NCI-H774 (cell line): ENCODE measurements at places on chromosomes 6 and 20.

DNA sequence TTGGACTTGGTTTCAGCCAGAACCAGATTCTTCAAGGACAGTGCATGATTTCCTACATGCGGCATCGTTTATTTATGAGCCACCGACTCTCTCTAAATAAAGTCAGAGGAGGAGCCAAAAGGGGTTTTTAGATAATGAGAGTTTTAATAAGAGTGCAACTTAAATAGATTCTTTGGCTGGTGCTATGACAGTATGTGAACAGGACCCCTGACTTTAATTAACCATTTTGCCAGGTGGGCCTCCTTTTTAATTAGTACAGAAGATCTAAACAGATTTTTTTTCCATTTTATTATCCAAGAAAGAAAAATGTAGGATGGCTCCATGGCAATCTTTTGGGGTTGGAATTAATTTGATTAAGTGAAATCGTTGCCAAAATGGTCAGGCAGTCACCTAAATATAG is 74.8 kb upstream of the INSM1 start:
- no peak for DNase-seq

DNA sequence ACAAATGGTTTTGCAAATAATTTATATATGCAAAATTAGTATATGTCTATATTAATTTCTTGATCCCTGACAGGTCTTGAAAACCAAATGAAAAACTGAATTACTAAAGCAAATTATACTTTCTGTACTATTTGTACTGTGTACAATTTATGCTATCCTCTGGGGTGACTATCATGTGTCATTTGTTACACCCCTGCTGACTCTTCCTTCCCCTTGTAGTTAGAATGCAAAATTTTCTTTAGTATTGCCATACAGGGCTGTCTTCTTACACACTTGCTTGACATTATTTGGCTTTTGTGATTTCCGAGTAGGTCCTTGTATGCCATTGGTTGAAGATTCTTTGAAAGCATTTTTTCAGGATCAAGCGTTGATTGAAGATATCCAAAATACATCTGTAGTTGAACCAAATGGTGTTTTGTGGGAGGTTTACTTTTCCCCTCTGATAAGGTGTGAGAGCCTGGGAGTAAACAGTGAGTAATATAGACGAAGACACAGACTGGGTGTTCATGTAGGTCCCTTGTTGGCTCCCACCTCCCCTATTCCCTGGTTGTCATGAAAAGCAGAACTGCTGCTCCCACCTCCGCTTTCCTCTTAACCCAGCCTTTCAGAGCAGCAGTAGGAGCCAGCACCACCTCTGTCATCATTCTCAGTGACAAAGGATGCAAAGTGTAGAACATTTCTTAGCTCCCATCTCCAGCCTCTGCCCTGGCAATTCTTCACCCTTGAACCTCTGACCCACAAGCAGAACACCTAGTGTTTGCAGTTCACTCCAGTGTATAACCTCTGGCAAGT is 29.0 kb downstream of the NCOA7 start:
- no peak for DNase-seq

DNA sequence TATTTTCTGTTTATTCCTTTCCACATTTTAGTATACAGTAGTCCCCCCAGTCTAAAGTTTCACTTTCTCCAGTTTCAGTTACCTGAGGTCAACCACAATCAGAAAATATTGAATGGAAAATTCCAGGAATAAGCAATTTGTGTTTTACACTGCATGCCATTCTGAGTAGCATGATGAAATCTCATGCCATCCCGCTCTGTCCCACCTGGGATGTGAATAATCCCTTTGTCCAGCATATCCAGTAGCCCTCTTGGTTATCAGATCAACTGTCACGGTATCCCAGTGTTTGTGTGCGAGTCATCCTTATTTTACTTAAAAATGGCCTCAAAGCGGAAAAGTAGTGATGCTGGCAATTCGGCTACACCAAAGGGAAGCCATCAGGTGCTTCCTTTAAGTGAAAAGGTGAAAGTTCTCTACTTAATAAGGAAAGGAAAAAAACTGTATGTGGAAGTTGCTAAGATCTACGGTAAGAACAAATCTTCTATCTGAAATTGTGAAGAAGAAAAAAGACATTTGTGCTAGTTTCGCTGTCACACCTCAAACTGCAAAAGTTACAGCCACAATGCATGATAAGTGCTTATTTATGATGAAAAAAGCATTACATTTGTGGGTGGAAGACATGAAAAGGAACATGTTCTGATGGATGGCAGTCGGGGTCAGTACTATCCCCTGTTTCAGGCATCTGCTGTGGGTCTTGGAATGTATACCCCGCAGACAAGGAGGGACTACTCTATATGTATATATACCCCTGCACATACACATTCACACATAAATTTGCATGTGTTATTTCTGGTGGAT is 11.3 kb downstream of the NOX3 start:
- DNase-seq: no peak

- DNase-seq: no peak
These were observed 32.0 kb upstream of the TFAP2D start for GRCh38 chr6:50681213-50681824.

DNA sequence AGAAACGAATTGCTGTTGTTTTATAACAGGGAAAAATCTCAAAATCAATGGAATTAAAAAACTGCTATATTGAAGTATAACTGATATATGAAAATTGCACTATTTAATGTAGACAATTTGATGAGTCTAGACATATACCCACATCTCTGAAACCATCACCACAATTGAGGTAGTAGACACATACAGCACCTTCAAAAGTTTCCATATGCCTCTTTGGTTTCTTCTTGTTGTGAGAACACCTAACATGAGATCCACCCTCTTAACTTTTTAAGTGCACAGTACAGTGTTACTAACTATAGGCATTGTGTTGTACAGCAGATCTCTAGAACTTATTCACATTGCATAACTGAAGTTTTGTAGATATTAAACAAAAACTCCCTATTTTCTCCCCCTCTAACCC is 14.0 kb upstream of the SLC17A5 start:
- DNase-seq: no peak

DNA sequence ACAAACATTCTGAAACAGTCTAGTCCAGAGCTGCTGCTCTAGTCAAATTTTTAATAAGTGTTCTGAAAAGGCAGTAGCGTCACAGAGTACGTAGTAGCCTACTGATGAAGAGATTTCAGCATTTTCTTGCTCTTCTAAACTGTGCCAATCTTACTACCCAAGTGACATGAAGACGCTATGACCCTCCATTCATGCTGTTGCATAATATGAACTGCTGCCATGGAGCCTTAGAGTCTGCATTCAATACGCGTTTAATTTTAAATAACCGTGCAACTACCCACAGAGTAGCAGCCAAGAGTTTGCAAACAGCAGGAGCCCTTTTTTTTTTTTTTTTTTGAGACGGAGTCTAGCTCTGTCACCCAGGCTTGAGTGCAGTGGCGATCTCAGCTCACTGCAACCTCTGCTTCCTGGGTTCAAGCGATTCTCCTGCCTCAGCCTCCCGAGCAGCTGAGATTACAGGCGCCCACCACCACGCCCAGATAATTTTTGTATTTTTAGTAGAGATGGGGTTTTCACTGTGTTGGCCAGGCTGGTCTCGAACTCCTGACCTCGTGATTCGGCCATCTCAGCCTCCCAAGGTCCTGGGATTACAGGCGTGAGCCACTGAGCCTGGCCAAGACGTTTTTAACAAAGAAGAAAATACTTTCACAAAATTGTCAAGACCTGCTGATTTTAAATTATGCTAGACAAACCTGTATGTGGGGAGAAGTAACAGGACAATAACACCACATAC is 44.3 kb downstream of the EZR start:
- DNase-seq: no peak

DNA sequence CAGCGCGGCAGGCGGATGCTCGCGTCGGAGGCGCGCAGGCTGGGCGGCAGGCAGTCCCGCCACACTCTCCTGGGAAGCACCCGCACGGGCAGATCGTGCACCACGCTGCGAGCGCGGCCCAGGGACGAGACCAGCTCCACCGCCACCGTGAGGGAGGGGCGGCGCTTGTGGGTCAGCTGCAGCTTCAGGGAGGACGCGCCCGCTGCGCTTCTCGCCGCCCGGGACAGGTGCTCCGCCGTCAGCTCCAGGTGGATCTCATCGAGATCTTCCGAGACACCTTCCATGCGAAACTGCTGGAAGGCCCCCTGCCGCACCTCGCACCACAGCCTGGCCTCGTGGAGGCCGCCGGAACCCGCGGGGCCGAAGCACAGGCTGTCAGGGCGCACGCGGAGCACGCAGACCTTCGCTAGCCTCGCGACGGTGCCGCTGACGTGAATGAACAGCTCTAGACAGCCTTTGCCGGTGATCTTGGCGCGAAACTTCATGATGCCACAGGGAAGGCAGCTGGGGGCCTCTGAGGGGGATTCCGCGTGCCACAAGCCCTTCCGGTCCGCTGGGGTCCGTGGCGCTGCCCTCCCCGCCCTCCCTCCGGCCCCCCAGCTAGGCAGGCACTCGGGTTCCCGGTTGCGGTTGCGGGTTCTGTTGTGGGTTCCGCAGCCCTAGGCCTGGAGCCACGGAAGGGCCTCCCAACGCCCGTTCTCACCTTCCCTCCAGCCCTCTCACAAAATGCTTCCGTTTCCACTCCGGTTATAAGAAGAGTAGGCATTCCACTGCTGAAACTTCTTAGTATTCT is at the start of gene HUS1B:
Gene HUS1B, minus strand, starts transcription at position 641 of the 793 bp plus-strand sequence. Its CDS starts 156 bp downstream, at position 485.
- no peak for DNase-seq

DNA sequence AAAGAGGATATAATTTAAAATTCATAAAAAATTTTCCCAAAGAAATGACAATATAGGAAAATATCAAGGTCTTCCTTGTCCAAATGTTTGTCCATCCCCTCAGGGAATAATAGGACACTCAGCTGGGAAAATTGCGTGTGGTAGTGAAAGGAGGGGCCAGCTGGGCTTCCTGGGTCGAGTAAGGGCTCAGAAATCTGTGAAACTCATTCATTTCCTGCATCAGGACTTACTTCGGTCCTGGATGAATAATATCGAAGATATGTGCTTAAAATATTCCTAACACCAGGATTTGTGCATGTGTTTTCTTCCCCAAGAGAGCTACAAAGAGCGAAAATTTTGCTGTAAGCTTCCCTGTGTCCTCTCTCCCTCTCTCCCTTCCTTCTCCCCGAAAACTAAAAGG is 118.2 kb upstream of the GJE1 start:
- no peak for DNase-seq
